Naive B cell (primary cell): ENCODE measurements at places on chromosomes 16 and 17.

DNA sequence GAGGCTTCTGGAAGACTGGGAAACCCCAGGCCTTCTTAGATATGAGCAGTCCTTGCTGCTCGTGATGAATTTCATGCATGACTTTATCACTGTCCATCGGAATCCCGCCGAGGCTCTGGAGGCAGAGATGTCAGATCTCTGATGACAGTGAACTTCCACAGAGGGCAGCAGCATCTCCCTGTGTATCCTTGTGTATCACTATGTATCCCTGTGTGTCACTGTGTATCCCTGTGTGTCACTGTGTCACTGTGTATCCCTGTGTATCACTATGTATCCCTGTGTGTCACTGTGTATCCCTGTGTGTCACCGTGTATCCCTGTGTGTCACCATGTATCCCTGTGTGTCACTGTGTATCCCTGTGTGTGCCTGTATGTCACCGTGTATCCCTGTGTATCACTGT is 160.2 kb upstream of the CHMP6 start:
- DNase-seq = no peak

DNA sequence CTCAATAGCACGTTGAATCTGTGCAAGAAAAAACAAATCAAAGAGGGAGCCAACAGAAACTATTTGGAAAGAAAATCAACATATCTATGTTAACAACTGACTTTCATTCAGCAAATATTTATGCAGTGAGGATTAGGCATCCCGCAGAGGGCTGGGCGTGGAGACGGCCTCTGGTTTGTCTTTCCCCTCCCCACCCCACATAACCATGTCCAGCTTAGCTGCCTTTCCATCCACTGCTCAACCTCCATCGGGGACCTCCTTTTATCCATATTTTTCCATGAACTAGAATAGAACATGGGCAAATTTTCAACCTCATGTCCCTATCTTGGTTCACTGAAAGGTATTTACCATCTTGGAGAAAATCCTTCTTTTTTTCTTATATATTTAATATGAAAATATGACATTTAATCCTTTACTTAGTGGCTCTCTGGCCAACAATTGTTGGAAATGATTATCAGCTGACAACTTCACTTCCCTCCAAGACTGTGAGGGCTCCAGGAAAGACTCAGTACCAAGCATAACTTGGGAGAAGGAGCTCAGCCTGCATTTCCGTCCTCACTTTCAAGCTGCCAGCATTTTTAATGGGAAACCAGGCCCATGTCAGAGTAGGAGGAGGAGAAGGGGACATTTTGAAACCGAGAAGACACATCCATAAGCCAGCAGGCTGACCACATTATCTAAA is 462.6 kb upstream of the MAF start:
- DNase-seq = no peak

DNA sequence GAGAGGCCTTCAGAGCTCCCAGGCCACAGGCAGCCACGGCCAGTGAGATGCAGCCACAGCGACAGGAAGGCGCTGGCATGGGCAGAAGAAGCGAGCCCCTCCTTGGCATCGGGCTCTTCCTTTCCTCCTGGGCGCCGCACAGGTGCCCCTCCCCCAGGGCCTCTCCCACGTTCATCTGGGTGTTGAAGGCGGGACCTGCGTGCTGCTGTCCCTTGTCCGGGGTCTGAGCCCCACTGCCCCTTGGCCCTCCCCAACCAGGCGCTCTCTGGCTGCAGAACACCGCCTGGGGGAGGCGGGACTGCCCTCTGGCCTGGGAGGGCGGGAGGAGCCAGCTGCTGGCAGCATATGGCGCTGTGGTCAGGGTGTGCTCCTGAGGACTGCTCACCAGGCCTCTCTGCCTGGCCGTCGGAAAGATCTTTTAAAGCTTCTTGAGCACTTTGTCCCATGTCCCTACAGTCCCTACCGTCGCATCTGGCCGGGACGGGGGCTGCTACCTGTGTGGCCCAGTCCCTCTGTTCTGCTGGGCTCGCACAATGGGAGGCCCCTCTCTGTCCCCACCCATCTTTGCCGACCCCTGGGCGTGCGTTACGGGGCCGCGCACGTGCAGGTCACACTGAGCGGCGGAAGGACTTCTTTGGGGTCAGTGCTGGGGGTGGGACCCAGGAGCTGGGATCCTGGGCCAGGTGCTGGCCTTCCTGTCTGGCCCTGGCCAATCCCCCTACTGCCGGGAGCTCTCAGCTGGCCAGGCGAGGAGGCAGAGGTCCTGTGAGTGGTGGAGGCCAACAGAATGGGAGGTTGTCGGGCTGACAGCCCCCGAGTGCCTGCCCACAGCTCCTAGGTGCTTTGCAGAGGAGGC is 1.7 kb downstream of the SLC25A10 start:
- no peak for DNase-seq

DNA sequence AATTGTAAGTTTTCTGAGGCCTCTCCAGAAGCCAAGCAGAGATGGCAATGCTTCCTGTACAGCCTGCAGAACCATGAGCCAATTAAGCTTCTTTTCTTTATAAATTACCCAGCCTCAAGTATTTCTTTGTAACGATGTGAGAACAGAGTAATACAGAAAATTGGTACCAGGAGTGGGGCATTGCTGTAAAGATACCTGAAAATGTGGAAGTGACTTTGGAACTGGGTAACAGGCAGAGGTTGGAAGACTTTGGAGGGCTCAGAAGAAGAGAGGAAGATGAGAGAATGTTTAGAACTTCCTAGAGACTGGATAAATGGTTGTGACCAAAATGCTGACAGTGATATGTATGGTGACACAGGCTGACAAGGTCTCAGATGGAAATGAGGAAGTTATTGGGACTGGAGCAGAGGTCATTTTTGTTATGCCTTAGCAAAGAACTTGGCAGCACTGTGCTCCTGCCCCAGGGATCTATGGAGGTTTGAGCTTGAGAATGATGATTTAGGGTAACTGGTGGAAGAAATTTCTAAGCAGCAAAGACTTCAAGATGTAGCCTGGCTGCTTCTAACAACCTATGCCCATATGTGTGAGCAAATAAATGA is 23.1 kb downstream of the PRDM7 start:
- DNase-seq = no peak
